T-helper 1 cell (primary cell): ENCODE measurements at places on chromosomes 7 and 10.

- no peak for DNase-seq
Measured at GRCh38 chr7:38207843-38208242, 29.8 kb downstream of the STARD3NL start.

GRCh38 chr10:62935022-62935421, 118.9 kb upstream of the EGR2 start:
- DNase-seq, result no peak

GRCh38 chr10:79103585-79103984, 34.8 kb downstream of the ZMIZ1 start:
- no peak for DNase-seq

DNA sequence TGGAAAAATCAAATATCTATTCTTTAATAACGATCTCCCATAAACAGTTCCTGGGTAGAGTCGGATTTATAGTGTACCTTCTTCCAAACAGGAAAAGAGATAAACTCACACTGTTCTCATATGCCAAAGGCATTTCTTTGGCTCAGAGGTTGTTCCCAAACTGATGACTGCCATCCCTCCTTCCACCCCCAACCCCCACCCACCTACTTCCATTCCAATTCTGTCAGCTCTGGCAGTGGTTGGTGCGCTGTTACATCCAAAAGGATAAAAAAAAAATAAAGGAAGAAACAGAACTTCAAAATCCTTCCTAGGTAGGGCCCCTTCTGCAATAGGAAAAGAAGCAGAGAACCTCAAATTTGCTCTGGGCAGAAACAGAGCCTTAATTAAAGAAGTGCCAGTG, 104.7 kb downstream of the DGKI start:
- DNase-seq, result no peak

DNA sequence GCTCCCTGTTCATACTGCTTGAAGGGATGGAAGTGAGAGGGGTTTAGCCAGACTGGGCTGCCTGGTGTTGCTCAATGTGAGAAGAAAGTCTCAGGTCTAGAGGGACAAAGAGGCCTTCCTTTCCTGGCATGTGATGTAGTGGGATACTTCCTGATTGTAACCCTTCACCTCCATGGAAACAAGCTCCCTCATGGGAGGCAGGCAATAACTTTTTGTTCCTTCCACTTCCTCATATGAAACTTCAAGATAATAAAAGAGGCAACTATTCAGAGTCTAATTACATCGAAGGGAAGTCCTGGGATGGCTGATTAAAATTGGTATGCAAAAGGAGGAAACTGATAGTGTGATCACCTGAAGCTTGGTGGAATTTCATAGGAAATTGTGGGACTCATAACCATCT, 84.1 kb upstream of the ETV1 start:
- no peak for DNase-seq

- DNase-seq, result no peak
Measured at GRCh38 chr10:110524859-110525232, 27.1 kb downstream of the DUSP5 start.

GRCh38 chr10:86293396-86293791, 73.2 kb downstream of the GRID1 start:
- no peak for DNase-seq

DNA sequence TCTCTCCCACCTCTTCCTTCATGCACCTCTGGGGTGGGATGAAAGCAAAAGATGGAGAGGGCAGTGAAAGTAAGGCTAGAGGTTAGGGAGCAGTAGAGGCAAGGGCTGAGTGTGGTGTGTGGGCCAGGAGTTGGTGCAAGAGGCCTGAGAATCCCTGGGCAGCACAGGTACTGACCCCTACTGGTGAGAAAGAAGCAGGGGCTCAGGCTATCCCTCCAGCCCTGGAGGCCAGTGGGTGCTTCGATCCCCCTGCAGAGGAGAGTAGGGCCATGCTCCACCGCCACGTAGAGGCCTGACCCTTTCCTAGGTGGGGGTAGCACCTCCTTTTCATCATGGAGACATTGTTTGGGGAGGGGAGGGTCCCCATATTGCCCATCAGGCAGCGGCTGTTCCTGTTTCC, 9.8 kb downstream of the CDHR1 start:
- DNase-seq, result no peak

DNA sequence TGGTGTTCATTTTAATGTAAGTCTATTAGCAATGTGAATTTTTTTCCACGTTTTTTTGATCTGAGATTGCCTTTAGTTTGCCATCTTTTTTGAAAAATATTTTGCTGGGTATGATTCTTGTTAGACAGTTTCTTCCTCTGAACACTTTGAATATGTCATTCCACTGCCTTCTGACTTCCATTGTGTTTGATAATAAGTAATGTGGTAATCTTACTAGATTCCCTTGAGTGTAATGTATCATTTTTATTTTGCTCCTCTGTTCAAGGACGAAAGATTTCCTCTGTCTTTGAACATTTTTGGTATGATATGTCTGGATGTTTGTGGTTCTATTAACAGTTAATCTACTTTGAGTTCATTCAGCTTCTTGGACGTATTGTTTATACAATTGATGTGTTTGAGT, 371.4 kb downstream of the SUGCT start:
- DNase-seq, result no peak

DNA sequence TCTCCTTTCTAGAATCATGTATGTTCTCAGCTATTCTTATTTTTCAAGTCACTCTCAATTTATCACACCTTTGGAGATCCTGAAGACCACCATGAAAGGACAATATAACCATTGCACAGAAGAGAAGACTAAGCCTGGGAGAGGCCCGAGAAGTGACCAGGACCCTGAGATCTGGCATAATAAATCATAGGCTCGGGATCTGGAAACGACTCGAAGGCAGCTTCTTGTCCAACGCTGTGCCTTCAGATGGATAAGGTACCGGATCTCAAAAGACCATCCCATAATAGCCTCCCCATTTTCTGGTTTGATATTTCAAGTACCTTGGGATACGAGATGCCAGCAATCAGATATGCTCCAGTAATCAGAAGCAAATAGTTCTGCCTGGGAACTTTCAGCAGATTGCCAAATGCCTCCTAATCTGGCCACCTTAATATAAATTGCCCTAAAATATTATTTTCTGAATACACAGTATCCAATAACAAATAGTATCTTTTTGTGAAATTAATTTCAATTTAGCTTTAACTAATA, 179.2 kb upstream of the ZMIZ1 start:
- DNase-seq, result no peak

DNA sequence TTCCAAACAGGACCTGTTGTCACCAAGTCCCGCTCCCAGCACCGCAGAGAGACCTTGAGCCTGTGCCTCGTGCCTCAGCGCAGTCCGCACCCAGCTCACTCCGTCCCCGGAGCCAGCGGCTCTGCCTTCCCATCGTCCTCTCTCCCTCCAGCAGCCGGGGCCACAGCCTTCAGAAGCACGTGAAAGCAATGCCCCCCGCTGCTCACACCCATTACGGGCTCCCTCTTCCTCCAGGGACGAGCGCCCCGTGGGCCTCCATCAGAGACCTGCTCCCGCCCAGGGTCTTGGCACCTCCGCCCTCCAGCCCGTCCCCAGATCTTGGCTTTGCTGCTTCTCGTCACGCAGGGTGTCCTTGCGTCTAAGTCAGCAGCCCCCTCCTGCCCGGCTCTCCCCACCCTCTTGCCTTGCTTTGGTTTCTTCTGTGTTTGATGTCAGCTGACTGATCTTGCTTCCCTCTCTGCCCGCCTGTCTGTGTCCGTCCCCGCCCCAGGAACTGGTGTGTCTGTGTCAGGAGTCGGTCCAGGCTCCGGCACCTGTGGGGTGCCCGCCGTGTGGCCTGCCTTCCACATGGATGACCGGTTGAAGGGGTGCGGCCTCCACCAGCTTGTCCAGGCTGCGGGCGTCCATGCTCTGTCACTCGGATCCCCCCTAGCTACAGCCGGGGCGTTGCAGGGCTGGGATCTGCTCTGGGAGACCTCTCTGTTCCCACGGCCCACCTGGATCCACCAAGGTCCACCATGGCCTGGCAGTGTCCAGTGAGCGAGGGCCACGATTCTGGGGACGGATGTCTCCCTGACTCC, 61.9 kb downstream of the FOXL3 start:
- DNase-seq, result no peak

- DNase-seq, result no peak
Measured at GRCh38 chr10:604716-605631, 84.5 kb downstream of the DIP2C start.

DNA sequence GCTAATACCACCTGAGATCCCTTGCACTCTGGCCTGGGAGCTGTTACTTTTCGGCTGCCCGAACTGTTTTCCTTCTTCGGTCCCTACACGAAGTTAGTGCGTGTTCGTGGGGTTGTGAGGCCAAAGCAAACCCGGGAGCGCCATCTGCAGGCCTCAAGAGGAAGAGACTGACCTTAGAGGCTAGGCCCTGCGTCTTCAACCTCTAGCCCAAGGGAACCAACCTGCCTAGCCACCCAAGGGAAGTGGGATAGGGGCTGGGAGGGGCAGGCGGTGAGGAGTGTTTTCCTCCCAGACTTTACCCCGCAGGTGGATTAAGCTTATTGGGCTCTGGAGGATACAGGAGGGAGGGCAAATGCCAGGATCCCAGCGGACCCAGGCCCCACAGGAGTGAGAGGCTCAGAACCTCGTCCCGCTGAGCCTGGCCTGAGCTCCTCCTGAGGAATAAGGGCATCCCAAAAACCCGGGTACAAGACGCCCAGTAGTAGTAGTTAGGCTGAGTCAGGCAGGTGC, 1.7 kb upstream of the PAX2 start:
- no peak for DNase-seq

DNA sequence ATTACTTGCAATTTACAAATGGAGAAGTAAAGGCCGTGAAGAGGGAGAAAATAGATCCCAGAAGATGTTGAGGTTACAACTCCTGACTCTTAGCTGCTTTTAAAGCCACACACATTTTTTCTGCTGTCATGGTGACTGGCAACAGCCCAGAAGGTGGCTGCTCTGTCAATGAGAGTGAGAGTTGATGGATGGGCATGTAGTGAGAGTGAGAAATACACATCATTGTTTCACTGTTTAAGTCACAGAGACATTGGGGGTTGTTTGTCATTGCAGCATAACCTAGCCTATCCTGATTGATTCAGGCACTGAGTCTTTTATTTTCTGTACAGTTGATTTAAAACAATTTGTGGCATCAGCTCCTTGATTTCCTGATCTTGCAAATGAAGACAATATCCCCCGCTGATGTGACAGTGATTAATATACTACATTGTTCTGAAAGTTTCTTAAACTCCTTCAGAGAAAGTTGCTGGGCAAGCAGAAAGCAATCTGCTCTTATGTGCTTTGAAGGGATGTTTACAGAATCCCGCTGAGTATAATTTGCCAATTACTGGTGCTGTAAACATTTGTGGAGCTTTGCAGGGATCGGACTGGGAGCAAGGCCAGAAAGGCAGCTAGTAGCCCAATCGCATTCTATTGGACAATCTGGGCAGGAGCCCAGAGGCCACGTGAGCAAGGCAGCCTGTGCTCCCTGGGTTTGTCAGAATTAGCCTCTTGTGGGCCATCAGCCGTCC, 229.6 kb downstream of the PRPF18 start:
- DNase-seq, result no peak

DNA sequence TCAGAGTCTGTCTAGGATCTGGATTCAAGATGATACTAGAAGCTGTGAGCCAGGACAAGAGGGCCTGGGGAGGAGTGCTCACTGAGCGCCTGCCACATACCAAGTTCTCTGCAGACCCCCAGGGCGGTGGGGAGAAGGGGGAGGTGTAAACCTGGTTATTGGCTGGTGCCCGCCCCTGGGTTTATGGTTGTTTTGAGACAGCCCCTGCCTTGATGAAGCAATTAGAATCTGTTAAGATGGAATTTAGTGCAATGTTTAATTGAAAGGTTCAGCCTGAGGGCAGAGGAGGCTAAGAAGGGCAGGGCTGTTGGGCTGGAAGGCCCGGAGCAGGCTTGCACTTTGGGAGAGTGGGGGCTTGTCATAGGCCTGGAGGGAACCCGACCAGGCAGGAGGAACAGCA, 42.7 kb downstream of the PRF1 start:
- DNase-seq, result no peak

GRCh38 chr7:128933180-128933891, 4.4 kb upstream of the IRF5 start:
- DNase-seq, result no peak

DNA sequence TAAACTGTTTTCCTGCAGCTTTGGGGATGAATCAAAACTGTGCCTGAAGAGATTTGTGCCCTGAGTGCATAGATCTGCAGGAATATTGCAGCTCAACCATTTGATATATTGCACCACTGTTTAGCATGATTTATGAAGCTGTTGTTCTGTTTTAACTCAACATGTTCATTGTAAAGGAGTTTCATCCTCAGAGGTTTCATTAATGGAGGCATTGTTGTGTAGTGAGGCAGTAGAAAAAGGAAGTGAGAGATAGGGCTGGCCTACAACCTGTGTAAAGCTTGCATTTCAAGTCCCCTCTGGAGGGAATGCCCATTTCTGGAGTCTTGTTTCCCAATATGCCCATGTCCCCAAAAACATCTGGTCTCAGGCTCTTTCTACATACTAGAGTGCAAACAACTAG, 67.5 kb downstream of the DNAJC12 start:
- DNase-seq, result no peak

DNA sequence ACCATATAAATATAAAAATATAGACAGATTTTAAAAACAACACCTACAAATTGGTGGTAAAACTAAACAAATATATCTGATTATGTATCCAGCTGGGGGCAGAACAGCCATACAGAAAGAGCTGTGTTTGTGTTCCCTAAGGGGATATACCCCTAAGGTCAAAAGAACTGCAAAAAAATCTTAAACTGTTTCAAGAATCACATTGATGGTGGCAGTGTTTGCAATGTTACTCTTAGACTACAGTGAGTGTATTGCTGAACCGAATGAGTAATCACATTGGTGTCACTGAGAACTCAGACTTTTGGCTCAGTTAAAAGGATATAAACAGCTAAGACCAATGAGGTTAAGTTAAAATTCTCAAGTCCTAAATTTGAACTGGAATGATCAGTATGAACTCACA, 27.1 kb upstream of the PTPRN2 start:
- no peak for DNase-seq

- DNase-seq, result no peak
Measured at GRCh38 chr7:30168835-30169573, 34.2 kb downstream of the MTURN start.

GRCh38 chr7:107111196-107111595, 57.6 kb upstream of the HBP1 start:
- no peak for DNase-seq

DNA sequence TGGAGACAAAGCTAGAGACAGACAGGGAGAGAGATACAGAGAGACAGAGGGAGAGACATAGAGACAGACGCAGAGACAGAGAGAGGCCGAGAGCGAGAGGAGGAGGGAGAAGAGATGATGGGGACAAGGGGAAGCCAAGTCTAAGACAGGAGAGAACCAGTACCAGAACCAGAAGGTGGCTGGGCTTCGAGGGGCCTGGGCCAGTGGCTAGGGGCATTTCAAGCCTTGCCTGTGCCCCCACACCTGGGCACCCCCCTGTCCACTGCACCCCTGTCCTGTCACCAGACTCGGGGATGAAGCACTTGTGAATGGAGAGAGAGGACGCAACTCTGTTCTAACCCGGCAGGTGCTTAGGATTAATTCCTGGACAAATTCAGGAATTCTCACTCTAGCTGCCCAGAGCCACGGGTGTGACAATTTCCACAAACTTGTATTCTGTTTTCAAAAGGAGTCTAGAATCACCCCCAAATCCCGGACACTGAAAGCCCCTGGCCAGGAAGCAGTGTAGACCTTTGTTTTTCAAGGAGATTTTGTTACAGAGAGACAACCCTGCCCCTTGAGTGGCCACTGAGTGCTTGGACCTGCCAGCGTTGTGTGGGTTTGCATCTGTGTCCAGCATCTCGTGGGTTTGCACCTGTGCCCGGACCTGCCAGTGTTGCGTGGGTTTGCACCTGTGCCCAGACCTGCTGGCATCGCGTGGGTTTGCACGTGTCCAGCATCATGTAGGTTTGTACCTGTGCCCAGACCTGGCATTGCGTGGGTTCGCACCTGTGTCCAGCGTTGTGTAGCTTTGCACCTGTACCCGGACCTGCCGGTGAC, 157.3 kb downstream of the WDR37 start:
- DNase-seq, result no peak

GRCh38 chr10:101839002-101839401, 4.6 kb downstream of the KCNIP2 start:
- DNase-seq, result no peak
